Stimulated activated CD4-positive, alpha-beta T cell treated with anti-CD3 and anti-CD28 coated beads, Interleukin-4, amount 100 ng/mL, for 24 hours (primary cell): ENCODE measurements at places on chromosomes 12 and 14.

DNA sequence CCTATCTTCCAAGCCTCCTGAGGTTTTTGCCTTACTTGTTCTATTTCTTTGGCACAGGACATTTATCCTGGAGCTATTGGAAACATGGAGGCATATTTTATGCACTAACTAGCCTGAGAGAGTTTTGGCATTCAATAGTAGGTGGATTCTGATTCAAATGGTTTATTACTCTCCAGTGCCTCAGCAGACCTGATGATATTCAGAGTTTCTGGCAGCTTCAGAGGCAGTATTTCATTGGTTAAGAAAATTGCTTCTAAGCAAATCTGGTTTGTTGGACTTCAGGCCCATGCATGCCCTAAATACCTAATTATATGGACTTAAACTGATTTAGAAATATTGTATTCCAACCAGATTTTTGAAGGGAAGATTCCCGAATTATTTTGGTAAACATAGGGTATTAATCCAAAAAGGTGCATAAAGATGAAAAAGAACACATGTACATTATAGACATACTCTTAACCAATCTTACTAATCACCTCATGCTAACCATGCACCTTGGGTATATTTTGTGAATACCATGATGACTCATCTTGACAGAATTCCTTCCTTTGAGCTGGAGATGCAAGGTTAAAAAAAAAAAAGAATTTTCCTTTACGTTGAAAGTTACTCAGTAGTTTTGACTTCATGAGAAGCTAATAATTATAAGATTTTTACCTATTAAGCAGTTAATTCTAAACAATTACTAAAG is 44.3 kb upstream of the KTN1 start:
- no peak for DNase-seq

GRCh38 chr12:64650762-64651161 is 40.5 kb downstream of the RASSF3 start:
- DNase-seq = no peak

GRCh38 chr14:48665077-48665784 is 920.9 kb downstream of the RPS29 start:
- no peak for DNase-seq

- no peak for DNase-seq
Measured at GRCh38 chr12:113860059-113860820, 105.9 kb downstream of the RBM19 start.

DNA sequence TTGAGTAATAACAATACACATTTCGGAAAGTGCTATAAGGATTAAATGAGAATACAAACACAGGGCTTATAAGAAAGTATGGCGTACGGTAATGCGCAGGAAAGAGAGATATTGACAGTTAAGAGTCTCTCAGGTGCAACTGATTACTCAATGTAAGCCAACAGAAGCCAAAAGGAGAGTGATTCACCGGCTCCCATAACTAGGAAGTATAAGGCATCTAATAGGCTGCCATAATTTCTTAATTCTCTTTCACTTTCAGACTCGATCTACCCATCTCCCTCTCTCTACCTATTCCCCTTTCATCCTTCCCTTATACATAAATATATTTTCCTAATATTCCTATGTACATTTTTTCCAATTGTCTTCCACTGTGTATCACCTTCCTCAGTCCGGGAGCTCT is 90.0 kb downstream of the MDGA2 start:
- no peak for DNase-seq

DNA sequence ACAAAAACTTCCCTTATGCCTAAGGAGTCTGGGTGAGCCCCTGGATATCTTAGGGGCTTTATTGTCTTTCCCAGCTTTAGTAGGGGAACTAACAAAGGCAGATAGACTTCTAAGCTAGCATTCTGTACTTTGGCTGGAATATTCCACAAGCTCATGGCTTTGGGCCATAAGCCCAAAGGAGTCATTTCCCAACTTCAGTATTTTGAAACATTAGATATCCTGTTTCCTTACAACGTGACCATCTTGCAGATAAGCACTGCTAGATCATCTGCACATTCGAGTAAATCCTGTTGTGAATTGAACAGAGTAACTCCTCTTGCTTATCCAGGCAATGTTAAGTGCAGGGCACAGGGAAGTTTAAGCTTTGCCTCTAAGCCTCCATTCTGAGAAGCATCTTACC is 70.6 kb upstream of the ACTN1 start:
- DNase-seq = no peak

GRCh38 chr12:30201301-30202160 is 417.8 kb upstream of the TMTC1 start:
- DNase-seq = no peak

- no peak for DNase-seq
Measured at GRCh38 chr12:54068418-54069070, 14.9 kb downstream of the HOXC4 start.
